ENCODE measurements at places on chromosomes 2 and 18. TPM values are rescaled to one million over a fixed set of nuclear protein-coding genes. Genes with fewer than 3 reads are reported as not detected.

TMEM200C gene
- total RNA-seq = 0.52 TPM

SETBP1 gene
- 13.6 TPM for total RNA-seq

CRYGD gene
- not detected for total RNA-seq

FAP gene
- total RNA-seq = 70.5 TPM

SIX2 gene
- total RNA-seq = 4.2 TPM
